T1000 (cell line): ENCODE measurements at places on chromosomes 3 and 15.

DNA sequence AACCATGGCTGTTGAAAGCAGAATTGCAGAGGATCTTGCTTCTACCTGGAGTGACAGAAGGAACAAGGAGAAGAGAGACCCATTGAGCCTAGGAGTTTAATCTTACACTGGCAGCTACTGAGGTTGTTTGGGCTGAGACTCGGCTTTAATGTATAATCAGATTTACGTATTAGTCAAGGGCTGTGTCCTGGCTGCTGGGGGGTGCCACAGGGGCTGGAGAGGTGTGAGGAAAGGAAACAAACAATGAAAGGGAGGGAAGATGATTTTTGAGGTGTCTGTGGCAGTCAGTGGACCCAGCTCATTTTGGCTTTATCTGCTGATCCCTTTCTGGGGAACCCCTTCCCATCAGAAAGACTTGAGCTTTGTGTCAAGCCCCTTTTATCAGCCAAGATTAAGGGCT, 95.7 kb downstream of the PRICKLE2 start:
- no peak for DNase-seq

DNA sequence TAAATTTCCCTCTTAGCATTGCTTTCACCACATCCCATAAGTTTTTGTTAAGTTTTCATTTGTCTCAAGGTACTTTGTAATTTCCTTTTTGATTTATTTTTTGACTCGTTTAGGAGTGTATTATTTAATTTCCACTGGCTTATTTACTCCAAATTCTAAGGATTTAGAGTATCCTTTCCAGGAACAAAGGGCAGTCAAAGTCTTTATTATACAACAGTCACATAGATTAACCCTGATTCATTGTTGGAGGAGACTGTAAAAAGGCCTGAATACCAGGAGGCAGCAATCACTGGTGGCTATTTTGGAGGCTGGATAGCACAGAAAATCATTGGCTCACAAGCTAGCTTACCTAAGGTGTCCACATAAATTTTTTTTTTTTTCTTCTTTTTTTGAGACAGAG, 39.9 kb downstream of the OIP5 start:
- no peak for DNase-seq

- DNase-seq: no peak
Measured at GRCh38 chr15:85624291-85624801, 170.4 kb downstream of the KLHL25 start.

DNA sequence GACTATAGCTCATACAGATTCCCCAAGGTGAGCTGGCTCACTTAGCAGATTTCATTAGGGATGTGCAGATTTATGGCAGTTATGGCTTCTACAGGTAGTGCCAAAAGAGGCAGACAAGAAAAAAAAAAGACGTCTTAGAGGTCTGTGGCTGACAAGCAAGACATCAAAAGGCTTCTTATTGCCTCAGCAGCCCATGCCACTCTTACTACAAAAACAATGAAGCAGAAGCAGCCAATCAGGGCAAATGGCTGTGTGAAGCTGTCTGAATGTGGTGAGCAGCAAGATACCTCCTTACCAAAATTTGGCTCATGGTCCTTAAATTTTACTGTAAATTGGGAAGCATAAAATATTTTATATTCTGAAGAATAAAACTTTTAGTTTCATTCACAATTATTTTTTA, 557.5 kb upstream of the GOLIM4 start:
- DNase-seq: no peak

DNA sequence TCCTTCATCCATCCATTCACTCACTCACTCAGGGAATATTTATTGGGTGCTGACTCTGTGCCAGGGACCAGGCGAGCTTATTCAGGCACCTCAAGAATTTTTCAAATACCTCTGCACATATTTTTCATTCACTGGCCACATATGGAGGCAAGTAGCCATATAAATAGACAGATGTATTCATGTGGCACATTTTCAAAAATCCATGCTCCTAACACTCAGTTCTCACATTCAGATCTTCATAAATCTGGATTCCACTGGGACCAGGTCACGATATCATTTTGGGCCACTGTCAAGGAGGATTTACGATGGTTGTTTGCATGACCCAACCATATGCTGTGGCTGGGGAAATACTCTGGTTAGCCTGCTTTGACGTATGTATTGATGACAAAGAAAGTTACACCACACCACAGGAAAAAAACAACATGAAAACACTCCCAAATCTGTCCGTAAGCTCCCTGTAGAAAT, 241.8 kb upstream of the LRTM1 start:
- DNase-seq: peak; percentile 78

GRCh38 chr3:15217841-15218267, 11.8 kb downstream of the CAPN7 start:
- no peak for DNase-seq

- DNase-seq: no peak
Measured at GRCh38 chr3:64548200-64548889, 139.5 kb downstream of the ADAMTS9 start.

DNA sequence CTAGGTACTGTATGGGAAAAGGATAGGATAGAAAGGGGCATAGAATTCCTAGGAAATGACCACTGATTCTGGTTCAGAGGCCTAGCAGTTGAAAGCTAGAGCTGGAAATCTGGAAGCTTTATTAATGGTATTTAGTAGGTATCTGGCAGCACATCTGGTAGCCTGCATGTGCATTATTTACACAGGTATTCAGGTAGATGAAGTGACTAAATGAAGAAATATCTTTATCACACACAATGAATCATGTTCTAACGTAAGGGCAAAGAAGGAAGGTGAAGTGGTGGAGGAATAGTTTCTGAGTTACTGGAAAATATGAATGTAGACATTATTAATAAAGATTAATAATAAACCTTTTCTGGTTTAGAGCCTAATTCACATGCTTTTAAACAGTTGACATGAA, 119.9 kb downstream of the MBNL1 start:
- DNase-seq: no peak
